ENCODE measurements at places on chromosomes 7 and 10. TPM values are rescaled to one million over a fixed set of nuclear protein-coding genes. Genes with fewer than 3 reads are reported as not detected.

The NRCAM gene
- 3.3 TPM for total RNA-seq

The TUBAL3 gene
- not detected for total RNA-seq

The CLRN3 gene
- 0.13 TPM for total RNA-seq

The PDE1C gene
- total RNA-seq = 0.13 TPM

The CYP3A5 gene
- not detected for total RNA-seq

DNA sequence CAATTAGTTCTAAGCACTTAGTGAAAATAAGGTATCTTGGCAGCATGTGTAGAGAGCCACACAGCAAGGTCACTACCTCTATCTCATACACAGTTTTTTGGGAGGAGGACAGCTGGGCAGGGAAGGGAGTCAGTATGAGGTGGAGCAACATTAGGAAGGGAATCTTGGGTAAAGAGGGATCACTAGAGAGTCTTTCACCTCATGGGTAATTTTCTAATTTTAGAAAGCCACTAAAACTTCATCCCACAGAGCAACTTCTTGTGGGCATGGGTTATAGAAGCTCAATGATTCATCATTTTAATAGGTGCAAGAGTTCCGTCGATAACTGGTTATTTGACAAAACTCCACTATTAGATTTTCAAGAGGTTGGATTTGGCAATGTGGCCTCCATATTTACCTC, 2.5 kb downstream of the NRAP start:
- DNase-seq = no peak

GRCh38 chr7:113159746-113160339, 41.5 kb upstream of the SMIM30 start:
- peak; percentile 30 for DNase-seq

GRCh38 chr10:121854809-121855445, 72.9 kb downstream of the ATE1 start:
- no peak for DNase-seq

DNA sequence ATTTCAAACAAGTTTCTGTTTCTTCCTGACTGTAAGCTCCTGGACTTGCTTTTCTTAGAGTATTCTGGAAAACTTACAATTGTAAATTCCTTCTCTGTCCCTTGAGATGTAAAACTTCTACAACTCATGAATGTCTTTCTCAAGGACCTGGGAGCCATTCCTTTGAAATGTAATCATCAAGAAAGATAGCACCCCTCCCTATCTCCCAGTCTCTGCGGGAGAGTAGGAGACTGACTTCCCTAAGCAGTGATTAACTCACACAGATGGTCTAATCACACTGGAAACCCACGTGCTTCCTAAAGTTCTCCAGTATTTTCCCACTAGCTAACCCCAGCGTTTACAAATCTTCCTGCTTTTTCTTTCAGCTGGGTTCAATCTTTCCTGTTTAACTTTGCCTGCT, 549.4 kb downstream of the SORCS1 start:
- no peak for DNase-seq

DNA sequence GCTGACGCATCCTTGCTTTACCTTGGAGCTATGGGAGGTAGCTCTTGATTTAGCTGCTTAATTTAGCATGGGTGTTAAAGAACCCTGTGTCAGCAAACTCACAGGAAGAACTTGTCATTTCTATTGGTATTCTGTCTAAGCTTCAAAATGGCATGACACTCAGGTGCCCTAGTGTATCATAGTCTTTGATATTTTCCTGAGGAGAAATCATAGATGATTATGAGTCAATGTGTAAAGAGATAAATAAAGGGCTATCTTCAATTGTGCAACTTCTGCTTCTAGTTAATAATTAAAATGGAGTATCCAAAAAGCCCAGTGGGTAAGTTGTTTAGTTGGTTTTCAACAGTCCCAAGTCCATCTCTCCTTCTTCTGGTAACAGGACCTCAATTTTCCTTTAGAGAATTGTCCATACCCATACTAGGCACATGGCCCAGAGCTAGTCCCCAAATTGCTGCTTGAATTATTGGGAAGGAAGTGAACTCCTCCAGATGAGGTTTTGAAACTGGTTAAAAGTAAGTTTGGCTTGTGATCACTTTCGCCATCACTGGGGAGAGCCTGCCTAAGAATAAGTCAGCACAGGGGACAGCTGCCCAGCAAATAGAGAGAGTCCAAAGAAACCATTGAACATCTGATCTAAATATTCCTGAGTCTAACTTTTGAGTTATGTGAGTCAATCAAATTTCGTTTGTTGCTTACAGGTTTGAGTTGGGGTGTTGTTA, 169.0 kb upstream of the PHYHIPL start:
- no peak for DNase-seq

Measured in dermis microvascular lymphatic vessel endothelial cell (primary cell).